ENCODE measurements at places on chromosomes 13 and 19.

- DNase-seq = no peak
Observed at GRCh38 chr19:31832176-31832548, 482.9 kb upstream of the TSHZ3 start.

DNA sequence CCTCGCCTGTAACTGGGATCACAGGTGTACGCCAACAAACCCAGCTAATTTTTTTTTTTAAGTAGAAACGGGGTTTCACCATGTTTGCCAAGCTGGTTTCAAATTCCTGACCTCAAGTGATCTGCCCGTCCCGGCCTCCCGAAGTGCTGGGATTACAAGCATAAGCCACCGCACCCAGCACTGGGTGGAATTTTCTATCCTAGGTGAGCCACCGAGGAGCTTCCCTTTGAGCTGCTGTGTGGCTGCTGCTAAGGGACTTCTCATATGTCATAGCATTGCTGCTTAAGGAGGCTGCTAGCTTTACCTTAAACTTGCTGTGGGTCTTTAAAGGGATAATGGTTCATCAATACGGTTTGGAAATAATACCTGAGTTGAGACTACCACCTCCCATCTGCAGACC, 2.9 kb upstream of the AMER2 start:
- DNase-seq = no peak

- DNase-seq = no peak
Observed at GRCh38 chr19:44740351-44740824, 8.1 kb upstream of the BCL3 start.

DNA sequence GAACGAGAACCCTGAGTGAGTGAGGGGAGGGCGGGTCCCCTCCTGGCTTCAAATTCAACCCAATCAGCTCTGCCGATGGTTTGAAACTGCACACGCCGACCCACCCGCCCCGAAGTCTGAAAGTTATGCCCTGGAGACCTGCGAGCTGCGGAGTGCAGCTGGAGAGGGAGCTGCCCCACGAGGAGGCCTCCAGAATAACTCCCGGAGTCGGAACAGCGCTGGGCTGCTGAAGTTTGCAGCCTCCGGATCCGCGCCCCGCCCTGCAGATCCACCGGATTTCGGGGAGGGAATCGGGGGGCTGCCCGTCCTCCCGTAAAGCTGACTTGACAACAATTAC, 7.0 kb downstream of the POU4F1 start:
- no peak for DNase-seq

- DNase-seq = no peak
Observed at GRCh38 chr13:90261343-90261742, 1086.1 kb upstream of the MIR17HG start.

GRCh38 chr13:31064636-31065035, 97.1 kb downstream of the HSPH1 start:
- no peak for DNase-seq

DNA sequence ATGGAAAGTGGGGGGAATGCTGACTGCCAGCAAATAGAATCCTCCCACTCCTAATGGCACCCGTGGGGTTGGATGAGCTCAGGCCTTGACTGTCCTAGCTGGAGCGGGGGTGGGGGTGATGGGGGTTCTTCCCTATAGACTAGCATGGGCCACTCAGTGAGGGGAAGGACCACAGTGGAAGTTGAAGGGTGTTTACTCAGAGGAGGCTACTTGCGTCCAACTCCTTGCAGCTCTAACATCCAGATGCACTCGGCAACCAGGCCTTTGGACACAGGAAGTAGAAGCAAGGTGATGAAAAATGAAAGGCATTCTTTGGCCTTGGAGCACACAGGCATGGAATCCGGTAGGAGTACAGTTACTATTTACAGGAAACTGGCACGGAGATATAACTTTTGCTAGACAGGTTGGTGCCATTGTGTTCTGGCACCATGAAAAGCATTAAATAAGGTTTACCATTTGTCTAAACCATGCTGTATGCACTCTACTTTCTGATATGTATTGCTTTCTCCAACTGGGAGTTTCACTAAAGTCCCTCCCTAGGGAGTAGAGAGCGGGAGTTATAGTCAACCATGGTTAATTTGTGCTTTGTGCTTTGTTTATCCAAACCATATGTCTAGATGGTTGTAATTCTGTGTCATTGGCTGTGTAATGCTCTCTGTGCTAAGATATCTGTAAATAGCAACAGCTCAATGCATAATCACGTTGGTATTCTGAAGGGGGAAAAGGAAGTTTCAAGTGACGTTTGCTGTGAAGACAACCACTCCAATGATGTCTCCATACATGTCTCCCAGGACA, 125.3 kb downstream of the TSHZ3 start:
- DNase-seq = no peak

- DNase-seq = no peak
Observed at GRCh38 chr13:98370806-98371515, 193.9 kb upstream of the RNF113B start.

- DNase-seq = no peak
Observed at GRCh38 chr13:28031896-28032288, 43.4 kb upstream of the URAD start.

- DNase-seq = no peak
Observed at GRCh38 chr13:57799624-57800023, 168.1 kb downstream of the PCDH17 start.

DNA sequence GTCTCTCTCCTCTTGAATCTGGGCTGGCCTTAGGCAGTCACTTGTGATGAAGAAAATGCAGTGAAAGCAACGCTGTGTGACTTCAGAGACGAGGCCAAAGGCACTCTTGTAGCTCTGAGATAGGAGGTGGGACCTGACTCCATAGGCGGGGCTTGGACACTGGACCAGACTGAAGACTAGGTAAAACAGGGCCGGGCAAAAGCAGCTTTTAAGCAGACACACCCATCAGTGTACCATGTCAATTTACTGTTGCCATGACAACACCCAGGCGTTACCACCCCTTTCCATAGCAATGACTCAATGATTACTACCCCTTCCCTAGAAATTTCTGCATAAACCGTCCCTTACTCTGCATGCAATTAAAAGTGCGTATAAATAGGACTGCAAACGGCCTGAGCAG, 6.6 kb upstream of the EID2 start:
- no peak for DNase-seq
